SJSA1 (cell line): ENCODE measurements at places on chromosomes 3 and 15. TPM values are rescaled to one million over a fixed set of nuclear protein-coding genes. Genes with fewer than 3 reads are reported as not detected.

DNA sequence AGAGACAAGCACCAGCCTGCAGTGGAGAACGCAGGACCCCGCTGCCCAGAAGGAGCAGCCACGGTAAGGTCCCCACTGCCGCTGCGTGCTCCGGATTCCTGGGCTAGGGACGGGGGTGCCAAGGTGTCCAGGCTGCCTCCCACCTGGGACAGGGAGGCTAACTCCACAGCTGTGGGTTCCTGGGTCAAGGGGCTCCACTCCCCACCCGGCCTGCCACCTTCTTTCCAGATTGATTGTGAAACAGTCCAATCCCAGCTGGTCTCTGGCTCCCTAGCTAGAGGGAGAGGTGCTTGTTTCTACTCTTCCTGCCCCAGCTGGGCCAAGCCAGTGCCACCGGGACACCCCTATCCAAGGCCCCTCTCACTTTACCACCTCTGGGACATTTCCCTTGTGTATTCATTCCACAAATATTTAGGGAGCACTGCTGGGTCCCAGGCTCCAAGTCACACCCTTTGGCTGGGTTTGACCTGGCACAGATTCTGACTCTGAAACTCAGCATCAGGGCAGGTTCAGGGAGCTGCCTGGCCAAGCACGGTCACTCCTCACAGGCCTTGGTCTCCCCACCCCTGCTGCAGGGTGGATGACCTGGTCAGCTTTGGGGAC lies 1.9 kb downstream of the PAK6 start:
- DNase-seq = no peak

- no peak for DNase-seq
These were observed 55.4 kb upstream of the SNRPN start for GRCh38 chr15:24899367-24899766.

DNA sequence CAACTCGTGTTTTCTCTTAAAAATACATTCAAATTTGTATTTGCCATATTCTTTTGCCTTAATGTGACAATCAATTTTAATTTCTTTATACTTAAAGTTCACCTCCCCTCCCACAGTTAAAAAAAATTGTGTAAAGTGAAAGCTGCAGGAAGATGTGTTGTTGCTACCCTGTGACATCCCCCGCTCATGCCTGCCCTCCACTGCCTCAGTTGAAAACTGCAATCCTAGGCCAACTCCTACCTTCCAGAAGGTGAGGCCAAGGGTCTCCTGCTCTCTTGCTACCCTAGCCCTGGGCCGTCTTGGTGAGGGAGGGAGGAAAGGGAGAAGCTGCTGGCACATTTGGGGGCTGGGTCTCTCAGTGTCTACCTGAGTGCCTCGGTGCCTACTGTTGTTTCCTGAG lies 57.0 kb upstream of the CMTM7 start:
- no peak for DNase-seq

- DNase-seq = no peak
These were observed 110.2 kb upstream of the ARHGEF26 start for GRCh38 chr3:154011036-154011435.

- no peak for DNase-seq
These were observed 246.8 kb upstream of the ALCAM start for GRCh38 chr3:105119801-105120340.

DNA sequence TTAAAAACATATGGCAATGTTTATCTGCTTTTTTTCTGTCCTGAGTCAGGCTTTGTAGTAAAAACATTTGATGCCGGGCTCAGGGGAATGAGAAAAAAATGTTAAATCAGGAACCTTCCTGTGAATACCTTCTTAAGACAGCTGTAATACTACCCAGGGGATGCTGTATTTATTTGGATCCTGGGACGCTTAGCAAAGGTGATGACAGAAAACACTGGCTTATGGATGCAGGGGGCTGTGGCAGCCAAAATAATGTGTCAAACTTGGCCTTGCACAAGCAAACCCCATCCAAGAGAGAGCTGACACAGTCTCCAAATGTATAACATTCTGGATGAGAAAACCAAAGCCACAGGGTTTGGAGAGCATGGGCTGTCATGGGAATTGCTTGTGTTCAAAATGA lies 438.2 kb upstream of the PROK2 start:
- no peak for DNase-seq

DNA sequence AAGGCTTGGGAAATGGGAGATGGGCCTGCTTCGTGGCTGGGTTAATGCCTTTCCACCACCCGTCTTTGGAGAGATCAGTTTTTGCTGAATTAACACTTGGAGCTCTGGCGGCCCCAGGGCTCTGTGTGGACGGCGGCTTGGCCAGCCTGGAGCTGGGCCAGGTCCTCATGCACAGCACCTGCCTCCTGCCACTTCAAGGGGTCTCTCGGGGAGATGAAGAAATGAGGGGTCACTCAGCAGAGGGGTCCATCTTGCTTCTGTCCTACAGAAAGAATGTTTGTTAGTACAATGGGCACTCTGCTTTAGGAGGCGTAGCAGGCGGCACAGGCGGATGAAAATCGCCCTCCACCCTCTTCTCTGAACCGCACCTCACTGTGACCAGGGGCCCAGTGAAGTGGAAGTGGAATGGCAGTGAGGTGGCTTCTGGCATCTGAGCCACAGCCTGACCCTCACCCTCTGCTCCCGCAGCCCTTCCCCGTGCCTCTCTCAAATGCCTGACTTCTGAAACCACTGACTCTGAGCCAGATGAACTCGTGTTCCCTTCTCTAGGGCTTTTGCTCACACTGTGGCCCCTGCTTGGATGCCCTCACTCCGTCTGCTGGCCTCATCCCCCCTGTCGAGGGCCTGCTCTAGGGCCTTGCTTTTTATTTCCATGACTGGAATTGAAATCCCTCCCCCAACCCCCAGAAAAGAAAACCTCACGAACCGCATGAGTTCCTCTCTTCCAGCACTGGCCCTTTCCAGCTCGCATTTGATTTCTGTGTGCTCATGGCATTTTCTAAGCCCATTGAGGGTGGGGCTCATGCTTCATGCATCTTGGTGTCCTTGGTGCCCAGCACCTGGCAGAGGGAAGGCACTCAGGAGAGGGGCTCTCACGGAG lies 42.2 kb downstream of the CHDH start:
- no peak for DNase-seq

- DNase-seq = no peak
These were observed 46.0 kb downstream of the MEIS2 start for GRCh38 chr15:37054336-37054735.

DNA sequence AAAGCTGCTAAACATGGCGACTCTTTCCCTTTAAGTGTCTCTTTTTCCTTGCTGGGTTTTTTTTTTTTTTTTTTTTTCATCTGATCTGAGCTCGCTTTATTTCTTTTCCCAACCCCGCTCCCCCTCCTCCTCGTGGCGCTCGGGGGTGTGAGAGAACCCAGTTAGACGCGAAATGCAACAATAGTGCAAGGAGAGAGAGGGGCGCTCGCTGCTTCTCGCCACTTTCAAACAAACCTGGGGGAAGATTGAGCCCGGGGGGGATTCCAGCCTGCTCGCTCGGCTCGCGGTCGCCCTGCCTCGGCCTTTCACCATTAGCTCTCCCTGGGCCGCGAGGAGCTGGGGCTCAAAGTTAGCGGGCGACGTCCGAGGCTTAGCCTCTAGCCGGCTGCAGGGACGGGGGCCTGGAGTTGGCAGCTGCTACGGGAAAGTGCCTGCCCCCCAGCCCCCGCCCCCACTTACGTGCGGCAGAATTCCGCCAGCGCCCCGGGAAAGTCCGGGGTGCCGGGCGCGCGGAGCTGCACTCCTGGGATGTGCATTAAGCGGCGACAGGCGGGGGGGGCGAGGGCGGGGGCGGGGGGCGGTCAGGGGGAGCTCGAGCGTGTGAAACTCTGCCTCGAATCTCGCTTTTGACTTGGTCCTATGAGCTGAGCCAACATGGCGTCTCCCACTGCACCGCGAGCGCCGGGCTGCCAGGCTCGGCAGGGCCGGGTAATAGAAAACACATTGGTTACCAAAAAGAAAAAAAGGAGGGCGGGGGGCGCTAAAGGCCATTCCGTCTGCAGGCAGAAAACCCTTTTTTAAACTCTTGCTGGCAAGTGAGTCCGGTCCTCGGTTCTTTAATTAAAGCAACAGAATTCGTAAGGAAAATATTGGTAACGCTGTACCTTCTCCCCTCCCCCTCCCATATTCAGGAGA lies 10.4 kb downstream of the NR2F2 start:
- DNase-seq = peak; percentile 84

DNA sequence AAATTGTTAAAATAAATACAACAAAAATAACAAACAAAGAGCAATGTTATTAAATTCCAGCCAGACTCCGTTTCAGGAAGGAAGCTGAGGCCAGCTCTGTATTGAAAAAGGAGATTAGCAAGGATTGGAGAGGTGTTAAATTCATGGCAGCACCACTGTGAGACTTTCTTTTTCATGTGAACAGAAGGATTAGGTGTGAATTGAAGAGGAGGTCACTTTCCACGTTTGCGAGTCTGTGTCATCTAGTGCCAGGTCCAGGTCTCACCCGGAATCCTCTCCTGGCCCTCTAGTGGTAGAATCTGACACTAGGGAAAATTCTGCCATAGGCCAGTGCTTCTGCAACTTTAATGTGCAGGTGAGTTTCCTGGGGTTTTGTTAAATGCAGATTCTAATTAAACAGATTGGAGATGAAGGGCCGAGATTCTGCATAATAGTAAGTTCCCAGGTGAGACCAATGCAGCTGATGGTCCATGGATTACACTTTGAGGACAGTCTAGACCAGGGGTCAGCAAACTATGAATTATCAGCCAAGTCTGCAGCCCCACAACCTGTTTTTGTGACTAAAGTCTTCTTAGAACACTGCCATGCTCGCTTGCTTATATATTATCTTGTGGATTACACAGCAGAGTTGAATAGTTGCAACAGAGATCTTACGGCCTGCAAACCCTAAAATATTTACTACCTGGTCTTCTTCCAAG lies 9.2 kb upstream of the SLC6A1 start:
- peak; percentile 52 for DNase-seq

DNA sequence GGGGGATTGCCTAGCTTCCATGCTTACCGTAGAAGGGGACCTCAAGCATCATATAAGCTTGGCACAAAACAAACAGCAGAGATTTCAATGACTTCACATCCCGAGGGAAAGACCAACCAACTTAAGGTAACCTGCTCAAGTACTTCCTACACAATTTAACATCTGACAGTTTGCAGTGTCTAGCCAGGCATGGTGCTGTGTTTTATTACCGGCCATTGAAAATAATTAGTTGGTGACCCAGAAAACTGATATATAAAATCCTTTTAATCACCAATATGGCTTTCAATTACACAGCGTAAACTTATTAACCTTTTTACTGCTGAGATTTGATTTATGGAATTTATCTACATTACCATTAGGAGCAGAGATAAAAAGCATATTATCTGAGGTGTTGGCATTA lies 268.3 kb downstream of the ARRDC4 start:
- DNase-seq = no peak

DNA sequence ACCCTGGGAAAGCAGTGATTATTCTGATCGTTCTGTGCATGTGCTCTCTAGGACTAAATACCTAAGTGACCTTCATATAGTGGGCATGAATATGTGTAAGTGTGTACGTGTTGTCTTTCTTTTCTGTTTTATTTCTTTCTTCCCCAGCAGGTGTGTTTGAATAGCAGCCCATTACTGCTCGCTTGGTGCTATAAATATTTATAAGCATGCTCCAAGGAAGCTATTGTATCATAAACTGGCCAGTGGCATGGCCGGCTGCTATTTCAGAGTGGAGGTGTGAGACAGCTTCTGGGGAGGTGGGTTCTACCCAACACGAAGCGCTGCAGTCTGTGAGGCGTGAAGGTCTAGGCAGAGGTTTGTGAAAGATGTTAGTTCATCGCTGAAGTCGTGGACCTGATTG lies 641.8 kb downstream of the NTRK3 start:
- no peak for DNase-seq

DNA sequence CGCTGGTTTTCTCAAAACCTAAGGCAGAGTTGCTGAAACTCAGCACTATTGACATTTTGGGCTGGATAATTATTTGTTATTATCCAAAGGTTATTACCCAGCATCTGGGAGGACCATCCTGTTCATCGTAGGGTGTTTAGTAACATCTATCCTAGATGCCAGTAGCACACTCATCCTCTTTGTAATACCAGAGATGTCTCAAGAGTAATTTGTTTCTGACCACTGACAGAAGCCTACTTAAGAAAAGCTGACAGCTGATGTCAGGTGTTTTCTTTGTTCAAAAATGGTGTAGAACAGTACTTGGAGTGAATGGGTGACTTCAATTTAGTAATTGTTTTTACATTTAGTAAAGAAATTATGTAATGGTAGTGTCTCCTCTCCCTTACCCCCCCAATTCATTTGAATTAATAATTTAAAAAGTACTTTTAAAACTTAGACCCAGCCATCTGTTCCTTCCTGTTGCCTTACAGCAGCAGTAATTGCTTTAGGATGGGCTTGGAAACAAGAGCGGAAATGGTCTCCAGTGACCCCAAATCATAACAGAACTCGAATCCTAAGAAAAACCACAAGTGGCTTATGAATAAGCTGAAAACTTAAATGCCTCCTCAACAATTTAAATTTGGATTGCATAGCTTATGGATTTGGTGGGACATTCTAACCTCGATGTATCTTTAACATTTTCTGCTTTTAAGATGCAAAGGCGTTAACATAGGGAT lies 105.4 kb downstream of the PTPRG start:
- no peak for DNase-seq

GRCh38 chr3:156587760-156588069 lies 32.8 kb upstream of the SSR3 start:
- DNase-seq = no peak

GRCh38 chr3:15488002-15488401 lies 33.5 kb downstream of the COLQ start:
- no peak for DNase-seq

- DNase-seq = peak; percentile 47
These were observed 105.3 kb downstream of the MAP4 start for GRCh38 chr3:47910777-47911440.

Gene PLAAT1
- 1.4 and 9.8 TPM in 2 replicates for total RNA-seq

Gene LRRC31
- not detected in 2 replicates for total RNA-seq

Gene PLA2G4D
- total RNA-seq = not detected in 2 replicates

Gene RHCG
- total RNA-seq = not detected in 2 replicates

Gene PLCB2
- 34.8 and 61.9 TPM in 2 replicates for total RNA-seq

Gene IQCH
- 0.31 and 4.5 TPM in 2 replicates for total RNA-seq

Gene TNFSF10
- 1.0 TPM in 1 of 2 replicates, not detected in the other for total RNA-seq

Gene TPRG1
- total RNA-seq = 0.11 and 0.50 TPM in 2 replicates

Gene AGBL1
- total RNA-seq = not detected in 2 replicates

Gene ZNF774
- 0.66 and 4.1 TPM in 2 replicates for total RNA-seq

Gene ERICH6
- total RNA-seq = not detected in 2 replicates

Gene PPP2R3A
- total RNA-seq = 13.0 and 13.2 TPM in 2 replicates
